Cortex of kidney (tissue), 1 donor: ENCODE measurements at places on chromosomes 1 and 21.

DNA sequence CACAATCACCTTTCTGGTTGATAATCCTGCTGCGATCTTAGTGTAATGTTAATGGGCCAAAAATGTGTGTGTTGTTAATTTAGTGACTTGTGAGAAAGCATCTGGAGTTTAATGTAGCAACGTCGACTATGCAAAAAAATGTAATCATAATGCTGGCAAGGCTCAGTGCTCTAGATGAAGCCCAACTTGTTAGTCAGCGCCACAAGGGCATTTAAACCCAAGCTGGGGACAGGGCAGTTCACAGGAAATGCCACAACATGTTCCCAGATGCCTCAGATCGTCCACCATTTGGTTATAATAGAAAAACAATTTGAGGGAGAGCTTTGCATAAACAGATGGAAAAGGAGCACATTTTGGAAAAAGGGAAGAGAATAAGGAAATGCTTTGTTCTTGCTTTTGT lies 585.4 kb upstream of the PLXNA2 start:
- no peak for DNase-seq

DNA sequence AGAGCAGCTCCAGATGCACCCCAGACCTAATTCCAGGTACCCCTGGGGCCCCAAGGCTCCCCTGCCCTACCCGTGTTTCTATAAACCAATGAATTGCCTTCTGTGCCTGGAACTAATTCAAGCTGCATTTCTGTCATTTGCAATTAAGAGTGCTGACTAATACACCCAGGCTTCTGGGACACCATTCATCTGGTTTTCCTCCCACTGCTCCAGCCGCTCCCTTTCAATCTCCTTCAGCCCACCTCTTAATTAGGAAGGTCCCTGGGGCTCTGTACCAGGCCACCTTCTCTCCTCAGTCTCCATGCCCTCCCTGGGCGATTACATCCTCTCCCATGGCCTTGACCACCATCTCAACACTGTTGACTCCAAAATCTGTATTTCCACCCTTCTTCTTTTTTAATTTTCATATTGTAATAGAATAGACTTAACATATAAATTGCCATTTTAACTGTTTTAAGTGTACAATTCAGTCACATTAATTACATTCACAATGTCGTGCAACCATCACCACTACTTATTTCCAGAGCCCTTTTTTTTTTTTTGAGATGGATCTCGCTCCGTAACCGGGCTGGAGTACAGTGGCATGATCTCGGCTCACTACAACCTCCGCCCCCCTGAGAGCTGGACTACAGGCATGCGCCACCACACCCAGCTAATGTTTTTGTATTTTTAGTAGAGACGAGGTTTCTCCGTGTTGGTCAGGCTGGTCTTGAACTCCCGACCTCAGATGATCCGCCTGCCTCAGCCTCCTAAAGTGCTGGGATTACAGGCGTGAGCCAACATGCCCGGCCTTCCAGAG lies 9.2 kb upstream of the GJB3 start:
- no peak for DNase-seq

- no peak for DNase-seq
Measured at GRCh38 chr1:114671011-114671938, 1.4 kb upstream of the DENND2C start.

GRCh38 chr1:13735168-13735930 lies 35.4 kb downstream of the PRDM2 start:
- no peak for DNase-seq

DNA sequence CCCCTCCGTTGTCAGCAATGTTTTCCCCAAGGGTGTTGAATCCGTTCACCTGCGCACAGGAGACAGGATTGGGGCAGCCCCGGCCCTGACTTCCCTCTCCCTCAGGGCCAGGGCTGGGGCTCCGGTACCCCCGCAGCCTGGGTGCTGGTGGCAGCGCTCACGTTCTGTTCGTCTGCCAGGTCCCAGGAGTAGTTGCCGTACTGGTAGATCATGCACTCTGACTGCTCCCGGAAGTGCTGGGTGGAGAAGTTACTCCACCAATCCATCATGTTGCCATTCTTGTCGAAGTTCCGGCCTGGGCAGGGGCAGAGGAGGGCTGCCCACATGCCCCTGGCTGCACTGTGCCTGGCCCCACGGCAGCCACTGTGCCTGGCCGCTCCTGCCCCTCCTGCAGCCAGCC lies 6.1 kb downstream of the PRXL2B start:
- no peak for DNase-seq

DNA sequence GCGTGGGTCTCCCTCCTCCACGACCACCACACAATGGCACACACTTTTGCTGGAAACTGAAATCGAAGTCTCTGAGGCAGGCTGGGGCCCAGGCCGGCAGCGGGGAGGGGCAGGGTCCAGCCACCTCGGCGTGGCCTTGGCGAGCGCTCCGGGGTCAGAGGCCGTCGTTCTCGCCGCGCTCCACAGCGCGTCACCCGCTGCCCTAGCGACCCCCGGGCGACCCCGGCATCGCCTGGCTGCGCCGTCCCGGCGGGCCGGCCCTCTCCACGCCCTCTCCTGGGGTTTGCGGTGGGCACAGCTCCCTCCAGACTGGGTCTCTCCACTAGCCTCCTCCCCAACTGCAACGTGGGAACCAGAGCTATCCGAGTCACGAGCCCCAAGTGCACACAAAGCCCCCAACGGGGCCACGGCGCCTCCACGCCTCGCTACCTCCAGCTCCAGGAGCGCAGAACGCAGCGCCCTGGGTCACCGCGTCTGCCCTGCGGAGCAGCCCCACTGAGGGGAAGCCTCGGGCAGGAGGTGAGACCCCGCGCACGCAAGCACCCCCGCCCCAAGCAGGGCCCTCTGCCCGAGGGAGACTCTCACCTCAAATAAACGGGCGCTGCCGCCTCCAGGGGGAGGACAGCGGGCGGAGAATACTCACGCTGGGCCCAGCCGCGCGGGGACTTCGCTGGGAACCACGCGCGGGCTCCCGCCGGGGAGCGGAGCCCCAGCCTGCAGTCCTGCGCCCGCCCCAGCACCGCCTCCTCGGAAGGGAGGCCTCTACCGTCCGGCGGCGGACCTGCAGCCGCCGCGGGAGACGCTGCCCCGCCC lies 134.0 kb upstream of the BARHL2 start:
- no peak for DNase-seq

DNA sequence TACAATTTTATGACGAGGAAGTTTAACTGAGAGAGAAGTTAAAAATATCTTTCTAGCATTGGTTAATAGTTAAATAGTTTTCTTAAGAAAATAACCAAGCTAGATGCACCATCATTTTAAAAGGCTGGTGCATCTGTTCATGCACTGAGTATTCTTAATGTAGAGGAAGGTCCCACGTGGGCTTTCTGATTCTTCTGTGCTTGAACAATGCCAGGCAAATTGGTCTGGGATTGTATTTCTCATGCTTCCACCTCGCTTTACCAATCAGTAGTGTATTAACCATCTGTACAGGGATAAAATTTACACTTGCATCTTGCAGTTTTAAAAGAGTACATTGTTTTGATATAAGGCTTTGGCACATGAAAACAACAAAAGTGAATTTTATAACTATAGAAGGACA lies 47.4 kb upstream of the MTF2 start:
- DNase-seq = no peak
